NCI-H524 treated with DMSO at 0.1 percent for 48 hours (cell line): ENCODE measurements at places on chromosomes 1 and 21.

DNA sequence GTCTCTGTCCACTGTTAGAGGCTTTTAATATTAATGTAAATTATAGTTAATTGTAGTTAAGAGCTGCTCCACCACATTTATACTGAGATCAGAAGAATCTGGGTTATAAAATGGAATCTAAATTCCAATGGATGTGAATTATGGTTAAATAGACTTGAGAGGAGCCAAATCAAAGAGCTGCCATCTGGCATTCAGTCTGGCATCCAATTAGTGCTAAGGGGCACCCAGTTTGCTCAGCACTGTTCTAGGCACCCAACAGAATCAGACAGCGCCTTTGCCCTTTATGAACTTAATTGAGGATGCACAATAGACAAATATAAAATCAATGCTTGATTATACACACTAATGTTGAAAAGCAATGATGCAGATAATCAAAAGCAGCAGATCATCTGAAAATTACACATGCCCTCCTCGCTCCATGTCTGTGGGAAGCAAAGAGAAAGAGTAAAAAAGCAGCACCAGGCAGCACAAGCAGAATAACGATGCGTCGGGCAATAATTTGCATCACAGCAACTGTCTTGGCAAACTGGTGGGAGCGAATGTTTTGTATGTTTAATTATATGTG lies 310.1 kb downstream of the BRINP2 start:
- no peak for DNase-seq

- DNase-seq = no peak
Observed at GRCh38 chr21:27725916-27726315, 759.0 kb upstream of the ADAMTS5 start.

GRCh38 chr1:40383488-40384412 lies 10.2 kb downstream of the SMAP2 start:
- no peak for DNase-seq

- DNase-seq = no peak
Observed at GRCh38 chr1:167488786-167489185, 29.5 kb downstream of the CD247 start.

- no peak for DNase-seq
Observed at GRCh38 chr21:29429218-29429617, 130.5 kb downstream of the BACH1 start.

DNA sequence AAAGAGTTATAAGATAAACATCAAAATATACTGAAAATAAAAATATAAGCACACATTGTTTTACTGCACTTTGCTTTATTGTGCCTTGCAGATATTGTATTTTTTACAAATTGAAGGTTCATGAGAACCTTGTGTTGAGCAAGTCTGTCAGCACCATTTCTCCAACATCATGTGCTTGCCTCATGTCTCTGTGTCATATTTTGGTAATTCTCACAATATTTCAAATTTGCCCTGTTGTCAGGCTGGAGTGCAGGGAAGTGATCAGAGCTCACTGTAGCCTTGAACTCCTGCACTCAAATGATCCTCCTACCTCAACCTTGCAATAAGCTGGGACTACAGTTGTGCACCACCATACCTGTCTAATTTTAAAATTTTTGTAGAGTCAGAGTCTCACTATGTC lies 21.3 kb upstream of the CNIH3 start:
- no peak for DNase-seq
